Stimulated activated CD8-positive, alpha-beta memory T cell treated with anti-CD3 and anti-CD28 coated beads, Interleukin-2, amount 100 ng/mL, for 1 hour (primary cell): ENCODE measurements at places on chromosomes 1 and 21.
A peak's percentile ranks its signal among the peaks of the same experiment; 100 is the strongest.

GRCh38 chr1:228164561-228165371 is 838 bp upstream of the IBA57 start:
- DNase-seq: no peak

DNA sequence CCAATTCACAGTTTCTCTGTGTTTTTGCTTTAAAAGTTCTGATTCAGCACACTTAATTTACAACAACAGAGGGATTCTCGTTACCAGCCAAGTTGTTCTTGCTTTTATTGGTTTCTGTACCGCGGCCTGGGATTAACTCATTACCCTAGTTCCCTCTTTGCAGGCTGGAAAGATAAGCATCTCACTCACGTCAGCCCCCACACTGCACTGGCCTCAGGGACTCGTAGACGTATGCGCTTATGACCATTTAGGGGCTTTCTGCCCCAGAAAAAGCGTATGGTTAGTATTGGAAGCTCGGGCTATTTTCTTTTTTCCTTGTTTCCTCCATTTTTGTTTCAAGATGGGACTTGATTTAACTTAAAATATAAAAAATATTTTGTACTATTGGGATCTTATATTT is 76.0 kb downstream of the POFUT2 start:
- DNase-seq: no peak

GRCh38 chr1:43061757-43062156 is 103.1 kb upstream of the SLC2A1 start:
- no peak for DNase-seq

DNA sequence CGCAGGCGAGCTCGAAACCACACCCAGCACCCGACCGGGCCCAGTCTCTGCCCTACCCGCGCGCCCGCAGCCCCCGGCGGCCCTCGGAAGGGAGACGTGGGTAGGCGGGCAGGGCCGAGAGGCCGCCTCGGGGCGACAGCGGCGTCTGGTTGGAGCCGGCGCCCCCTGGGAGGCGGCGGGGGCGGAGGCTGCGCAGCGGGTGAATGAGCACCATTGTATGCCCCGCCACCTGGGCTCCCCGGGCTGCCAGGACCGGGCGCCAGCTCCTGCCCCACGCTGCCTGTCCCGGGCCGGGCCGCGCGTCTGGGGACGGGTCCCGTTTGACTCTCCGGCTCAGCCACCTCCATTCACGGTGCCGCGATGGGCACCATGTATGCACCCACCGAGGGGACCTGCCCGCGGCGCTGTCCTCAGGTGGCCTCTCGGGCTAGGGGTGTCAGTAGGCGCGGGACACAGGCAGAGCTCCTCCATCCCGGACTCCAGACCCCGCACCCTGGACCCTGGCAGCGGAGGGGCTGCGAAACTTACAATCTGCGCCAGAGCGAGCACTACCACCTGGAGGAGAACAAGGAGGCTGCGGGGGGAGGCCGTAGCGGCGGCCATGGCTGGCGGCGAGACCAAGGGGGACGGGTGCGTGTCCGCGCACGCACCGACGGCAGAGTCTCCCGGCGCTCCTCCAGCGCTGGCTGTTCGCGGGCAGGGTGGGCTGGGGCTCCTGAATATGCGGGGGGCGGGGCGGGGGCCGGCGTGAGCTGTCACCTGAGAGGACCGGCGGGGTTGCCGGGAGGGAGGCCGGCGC is at the start of gene COL9A2:
Gene COL9A2 (minus strand): TSS at position 692 of the 799 bp plus-strand sequence. CDS start 89 bp downstream, at position 603.
- DNase-seq: peak; percentile 27

DNA sequence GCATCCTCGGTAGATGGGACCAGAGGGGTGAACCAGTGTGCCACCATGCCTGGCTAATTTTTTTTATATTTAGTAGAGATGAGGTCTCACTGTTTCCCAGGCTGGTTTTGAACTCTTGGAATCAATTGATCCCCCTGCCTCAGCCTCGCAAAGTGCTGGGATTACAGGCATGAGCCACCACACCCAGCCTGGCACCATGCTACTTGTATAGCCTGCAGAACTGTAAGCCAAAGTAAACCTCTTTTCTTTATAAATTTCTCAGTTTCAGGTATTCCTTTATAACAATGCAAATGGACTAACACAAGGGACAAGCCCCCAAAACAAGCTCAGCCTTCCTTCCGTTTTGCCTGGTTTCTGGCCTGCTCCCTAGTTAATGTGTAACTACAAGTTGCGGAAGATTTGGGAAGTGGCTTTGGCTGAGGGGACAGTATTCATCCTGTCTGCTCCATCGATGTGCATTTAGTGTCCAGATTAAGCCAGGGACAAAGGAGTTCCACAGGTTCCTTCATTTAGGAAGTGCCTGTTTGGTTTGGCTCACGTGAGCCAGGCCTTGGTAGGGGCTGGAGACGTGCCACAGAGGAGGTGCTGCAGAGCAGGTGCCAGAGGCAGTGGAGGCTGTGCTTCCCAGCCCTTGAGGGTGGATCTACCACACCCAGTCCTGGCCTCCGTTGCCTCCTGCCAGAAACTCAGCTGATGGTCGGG is 4.4 kb downstream of the AVPR1B start:
- no peak for DNase-seq

DNA sequence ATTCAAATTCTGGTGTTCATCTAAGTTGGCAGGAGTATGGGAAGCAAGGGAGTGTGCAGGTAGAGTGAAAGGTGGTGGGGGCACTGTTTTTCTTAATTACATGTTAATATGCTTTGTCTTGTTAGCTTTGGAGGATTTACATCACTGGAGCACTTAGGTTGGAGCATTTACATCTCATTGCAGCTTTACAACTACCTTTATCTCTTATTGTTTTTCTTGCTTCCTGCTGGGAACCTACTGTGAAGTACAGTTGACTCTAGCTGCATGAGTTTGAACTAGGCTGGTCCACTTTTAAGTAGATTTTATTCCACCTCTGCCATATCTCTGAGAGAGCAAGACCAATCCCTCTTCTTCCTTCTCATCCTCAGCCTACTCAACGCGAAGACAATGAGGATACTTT is 554.8 kb upstream of the B3GALT2 start:
- no peak for DNase-seq

- no peak for DNase-seq
Observed at GRCh38 chr1:7632176-7632575, 138.9 kb upstream of the VAMP3 start.

DNA sequence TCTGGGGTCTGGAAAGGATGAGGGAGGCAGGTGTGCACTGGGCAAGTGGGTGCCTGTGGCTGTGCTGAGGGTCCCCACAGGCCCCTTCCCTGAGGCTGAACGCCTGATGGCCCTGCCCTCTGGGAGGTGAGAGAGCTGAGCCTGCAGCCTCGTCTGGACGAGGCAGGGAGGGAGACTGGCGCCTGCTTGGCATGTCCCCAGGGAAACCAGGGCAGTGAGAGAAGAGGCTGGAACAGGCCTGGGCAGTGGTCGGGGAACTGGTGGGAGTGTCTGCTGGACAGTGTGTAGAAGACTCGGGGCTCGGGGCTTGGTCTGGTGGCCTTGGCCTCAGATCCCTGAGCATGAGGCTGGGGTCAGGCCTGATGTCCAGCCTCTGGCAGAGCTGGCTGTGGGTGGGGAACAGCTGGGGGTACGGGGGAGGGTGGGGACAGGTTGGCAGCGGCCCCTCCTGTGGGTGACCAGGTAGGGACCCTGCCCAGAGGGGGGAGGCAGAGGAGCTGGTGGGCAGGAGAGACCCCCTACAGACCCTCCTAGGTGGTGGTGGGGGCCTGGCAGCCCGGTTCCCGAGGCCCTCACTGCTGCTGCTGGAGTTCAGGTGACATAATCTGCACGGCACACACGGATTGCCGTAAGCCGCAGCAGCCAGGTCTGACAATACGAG is 30.8 kb upstream of the PLCH2 start:
- DNase-seq: no peak

- DNase-seq: no peak
Observed at GRCh38 chr1:69524015-69524414, 43.7 kb upstream of the LRRC7 start.

GRCh38 chr1:93671099-93671621 is 10.5 kb downstream of the BCAR3 start:
- no peak for DNase-seq

DNA sequence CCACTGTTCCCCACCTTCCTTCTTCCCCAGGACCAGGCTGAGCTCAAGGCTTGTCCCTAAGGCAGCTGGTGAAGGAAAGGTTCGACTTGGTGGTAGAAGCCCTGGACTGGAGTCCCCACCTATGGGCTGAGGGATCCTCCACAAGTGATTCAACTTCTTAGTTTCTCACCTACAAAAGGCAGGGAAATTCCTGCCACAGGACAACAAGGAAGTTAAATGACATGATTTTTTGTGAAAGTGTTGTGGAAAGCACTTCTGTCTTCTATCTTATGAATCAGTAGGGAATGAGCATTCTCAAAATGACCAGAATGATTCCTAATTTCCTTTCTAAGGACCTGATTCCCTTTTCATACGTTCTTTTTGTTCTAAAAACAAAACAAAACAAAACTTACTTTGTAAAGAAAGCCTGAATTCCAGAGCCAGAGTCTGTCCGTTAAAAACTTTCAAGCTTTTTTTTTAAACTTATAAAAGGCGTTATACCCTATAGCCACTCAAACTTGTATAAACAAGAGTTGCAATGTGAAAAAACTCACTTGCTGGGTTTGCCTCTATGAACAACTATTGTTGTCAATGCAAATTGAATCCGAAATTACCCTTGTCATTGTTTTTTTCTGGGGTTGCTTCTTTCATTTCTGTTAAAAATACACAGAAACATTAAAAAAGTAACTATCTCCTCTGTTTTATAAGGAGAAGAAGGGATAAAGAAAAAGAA is 12.2 kb downstream of the KCNJ15 start:
- no peak for DNase-seq

DNA sequence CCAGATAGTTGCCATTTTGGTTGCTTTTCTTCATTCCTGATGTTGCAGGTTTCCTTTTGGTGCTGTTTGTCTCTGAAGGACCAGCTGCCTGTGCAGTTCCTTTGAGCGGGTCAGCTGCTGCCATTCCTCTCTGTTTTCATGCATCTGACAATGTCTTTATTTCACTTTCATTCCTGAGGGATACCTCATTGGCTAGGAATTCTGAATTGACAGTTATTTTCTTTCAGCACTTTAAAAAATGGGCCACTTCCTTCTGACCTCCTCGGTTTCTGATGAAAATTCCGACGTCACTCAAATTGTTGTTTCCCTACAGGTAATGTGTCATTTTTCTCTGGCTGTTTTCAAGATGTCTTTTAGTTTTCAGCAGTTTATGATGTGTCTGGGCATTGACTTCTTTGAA is 24.8 kb downstream of the CCSAP start:
- no peak for DNase-seq

DNA sequence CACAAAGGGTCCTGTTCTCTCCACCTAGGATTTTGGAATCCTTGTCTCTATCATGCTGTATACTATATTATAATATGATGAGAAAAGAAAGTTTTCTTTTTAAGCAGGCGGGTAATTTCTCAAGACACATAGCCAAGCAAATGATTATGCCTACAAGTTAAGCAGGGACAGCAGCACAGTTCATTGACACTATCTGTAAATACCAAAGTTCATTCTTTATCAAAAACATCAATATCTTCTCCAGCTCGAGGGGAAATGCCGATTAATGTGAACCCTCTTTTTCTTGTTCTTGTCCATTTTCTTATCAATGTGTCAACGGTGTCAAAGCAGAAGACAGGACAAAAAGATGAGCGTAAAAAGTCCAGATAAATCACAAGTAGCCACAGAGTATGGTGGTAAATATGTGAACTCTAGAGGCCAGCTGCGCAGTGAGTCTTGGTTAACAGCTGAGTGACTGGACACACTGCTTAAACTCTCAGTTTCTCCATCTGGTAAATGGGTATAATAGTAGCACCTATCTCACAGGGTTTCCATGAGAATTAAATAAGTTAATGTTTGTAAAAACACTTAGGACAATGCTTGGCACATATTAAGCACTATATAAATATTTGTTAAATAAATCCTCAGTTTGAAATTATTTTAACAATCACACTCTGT is 30.9 kb downstream of the LPAR3 start:
- DNase-seq: no peak

DNA sequence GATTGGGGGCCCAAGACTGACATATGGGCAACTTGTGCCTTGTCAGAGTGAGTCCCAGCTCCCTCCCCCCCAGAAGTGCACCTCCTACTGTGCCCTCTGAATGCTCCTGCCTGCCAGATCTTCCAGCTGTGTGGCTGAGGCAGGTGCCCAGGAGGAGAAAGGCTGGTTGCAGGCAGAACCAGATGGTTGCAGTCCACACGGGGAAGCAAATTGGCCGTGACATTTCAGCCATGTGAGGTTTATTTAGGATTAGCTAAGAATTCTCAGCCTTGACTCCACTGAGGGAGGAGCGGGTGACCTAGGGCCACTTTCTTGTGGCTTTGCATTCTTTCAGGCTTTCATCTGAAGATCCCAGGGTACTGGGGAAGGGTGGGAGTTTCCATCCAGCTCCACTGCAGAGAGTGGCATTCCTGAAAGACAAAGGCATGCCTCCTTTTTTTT is 33.8 kb downstream of the PEX14 start:
- no peak for DNase-seq

DNA sequence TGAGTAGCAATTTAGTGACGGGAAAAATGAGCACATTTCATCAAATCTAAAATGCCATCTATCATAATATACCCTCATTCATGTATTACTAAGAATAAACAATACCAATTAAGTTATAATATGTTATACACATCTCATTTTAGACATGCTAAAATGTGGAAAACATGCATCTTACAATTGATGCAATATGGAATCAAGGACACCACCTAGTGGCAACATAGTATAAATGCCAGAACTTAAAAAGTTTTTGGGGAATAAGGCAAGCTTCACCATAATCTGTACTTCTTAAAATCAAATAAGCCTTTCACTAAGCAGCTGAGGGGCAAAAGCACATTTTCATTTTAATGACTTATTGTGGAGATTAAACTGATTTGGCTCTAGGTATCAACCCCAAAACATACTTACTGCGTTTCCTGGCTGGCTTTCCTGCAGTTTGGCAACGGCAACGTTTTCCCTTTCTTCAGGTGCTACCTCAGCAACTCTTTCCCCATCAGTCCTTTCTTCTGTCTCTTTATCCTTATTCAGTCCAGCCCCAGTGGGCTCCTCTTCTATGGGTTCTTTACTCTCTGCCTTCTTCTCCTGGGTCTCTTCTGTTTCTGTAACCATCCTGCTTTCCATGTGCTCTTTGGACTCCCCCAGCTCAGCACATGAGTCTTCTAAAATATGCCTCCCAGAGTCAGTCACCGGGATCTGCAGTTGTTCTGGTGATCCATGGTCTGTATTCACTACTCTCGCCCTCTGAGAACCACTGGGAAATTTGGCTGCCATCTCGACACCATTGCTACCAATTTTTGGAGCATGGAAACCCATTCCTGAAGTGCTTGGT is 11.4 kb downstream of the SDE2 start:
- DNase-seq: no peak

DNA sequence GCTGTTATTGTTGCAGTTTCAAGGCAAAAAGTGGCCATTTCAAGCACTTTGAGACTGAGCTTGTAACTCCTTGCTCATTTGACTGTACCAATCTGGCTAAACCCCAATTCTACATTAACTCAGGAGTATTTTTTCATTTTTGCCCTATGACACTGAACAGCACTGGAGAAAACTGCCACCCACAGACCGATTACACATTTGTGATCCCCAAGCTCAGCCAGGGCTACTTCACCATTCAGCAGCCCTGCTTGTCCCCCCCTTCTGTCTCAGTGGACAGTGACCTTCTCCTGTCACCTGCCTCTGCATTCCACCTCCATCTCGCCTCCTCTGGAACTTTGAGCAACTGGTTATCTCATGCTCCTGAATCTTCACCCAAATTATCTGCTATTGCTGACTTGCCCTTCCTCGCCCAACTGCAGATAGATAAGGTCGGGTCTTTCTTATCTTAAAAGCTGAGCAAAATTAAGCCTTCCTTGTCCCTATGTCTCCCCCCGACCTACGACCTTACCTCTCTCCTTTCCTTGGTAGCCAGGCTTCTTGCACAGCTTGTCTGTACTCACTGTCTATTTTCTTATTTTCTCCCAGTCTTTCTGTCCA is 25.3 kb downstream of the SPATA46 start:
- DNase-seq: no peak

- DNase-seq: no peak
Observed at GRCh38 chr1:65623895-65624294, 168.8 kb upstream of the PDE4B start.
